Neural progenitor cell (in vitro differentiated cells): ENCODE measurements at places on chromosomes 5 and 9. TPM values are rescaled to one million over a fixed set of nuclear protein-coding genes. Genes with fewer than 3 reads are reported as not detected.

The OTULINL gene
- total RNA-seq, result 4.9 and 10.6 TPM in 2 replicates

The PCDHGB7 gene
- 21.1 and 23.9 TPM in 2 replicates for total RNA-seq

The RC3H2 gene
- 49.9 and 56.7 TPM in 2 replicates for total RNA-seq

The CCDC192 gene
- 2.7 TPM in 1 of 2 replicates, not detected in the other for total RNA-seq

The PKD2L2 gene
- total RNA-seq, result not detected in 2 replicates

The ACSL6 gene
- not detected in 2 replicates for total RNA-seq

The CCIN gene
- not detected in 2 replicates for total RNA-seq

The SAXO1 gene
- total RNA-seq, result 0.09 and 0.15 TPM in 2 replicates

The ITGA2 gene
- 2.5 and 2.6 TPM in 2 replicates for total RNA-seq

The SPIN1 gene
- total RNA-seq, result 82.5 and 101 TPM in 2 replicates

The FOXD4 gene
- 0.12 TPM in 1 of 2 replicates, not detected in the other for total RNA-seq

The SETD9 gene
- 18.6 and 39.3 TPM in 2 replicates for total RNA-seq
